Astrocyte (in vitro differentiated cells and primary cell): ENCODE measurements at places on chromosomes 1 and 21.

- H3K4me1 ChIP-seq, result no peaks in the 10 kb centered on the region
- no peaks in the 10 kb centered on the region for H3K27me3 ChIP-seq
- H3K4me3 ChIP-seq, result no peak overlapping the region
- peak; percentile 22 for DNase-seq
- H3K36me3 ChIP-seq, result no peaks in the 10 kb centered on the region
- H3K27ac ChIP-seq, result no peak overlapping the region
These were observed 6.3 kb upstream of the PRDM15 start for GRCh38 chr21:41885341-41886024.

GRCh38 chr21:15241997-15242736, 177.4 kb upstream of the NRIP1 start:
- no peaks in the 10 kb centered on the region for H3K36me3 ChIP-seq
- no peaks in the 10 kb centered on the region for H3K27me3 ChIP-seq
- H3K27ac ChIP-seq, result no peak overlapping the region
- DNase-seq, result no peak
- H3K4me1 ChIP-seq, result peaks cover 3% of the 10 kb centered on the region

- no peaks in the 10 kb centered on the region for H3K27me3 ChIP-seq
- H3K4me1 ChIP-seq, result peaks cover 41% of the 10 kb centered on the region
- no peaks in the 10 kb centered on the region for H3K36me3 ChIP-seq
- H3K27ac ChIP-seq, result peak overlapping the region; percentile 40
- DNase-seq, result peak; percentile 61
These were observed 2.2 kb downstream of the ACAP3 start for GRCh38 chr1:1305300-1306069.

- H3K36me3 ChIP-seq, result no peaks in the 10 kb centered on the region
- no peaks in the 10 kb centered on the region for H3K27me3 ChIP-seq
- peak; percentile 85 for DNase-seq
- H3K4me3 ChIP-seq, result no peak overlapping the region
- peaks cover 10% of the 10 kb centered on the region for H3K4me1 ChIP-seq
These were observed 80.9 kb downstream of the COLGALT2 start for GRCh38 chr1:183956559-183957188.

- DNase-seq, result no peak
- H3K36me3 ChIP-seq, result no peaks in the 10 kb centered on the region
- H3K27ac ChIP-seq, result no peak overlapping the region
These were observed 96.0 kb downstream of the ESRRG start for GRCh38 chr1:216627252-216627651.

- H3K27ac ChIP-seq, result no peak overlapping the region
- no peaks in the 10 kb centered on the region for H3K27me3 ChIP-seq
- DNase-seq, result no peak
- no peaks in the 10 kb centered on the region for H3K4me1 ChIP-seq
- H3K4me3 ChIP-seq, result no peak overlapping the region
These were observed 116.8 kb downstream of the DTL start for GRCh38 chr1:212152308-212152693.

GRCh38 chr1:111696330-111696729, 42.9 kb downstream of the INKA2 start:
- H3K4me3 ChIP-seq, result no peak overlapping the region
- DNase-seq, result no peak

GRCh38 chr1:248861616-248862015, 2.7 kb upstream of the ZNF692 start:
- no peak overlapping the region for H3K4me3 ChIP-seq
- H3K27me3 ChIP-seq, result no peaks in the 10 kb centered on the region
- DNase-seq, result no peak
- no peaks in the 10 kb centered on the region for H3K36me3 ChIP-seq
